Transverse colon (tissue), 4 donors: ENCODE measurements at places on chromosomes 5 and 9. TPM values are rescaled to one million over a fixed set of nuclear protein-coding genes. Genes with fewer than 3 reads are reported as not detected.

DNA sequence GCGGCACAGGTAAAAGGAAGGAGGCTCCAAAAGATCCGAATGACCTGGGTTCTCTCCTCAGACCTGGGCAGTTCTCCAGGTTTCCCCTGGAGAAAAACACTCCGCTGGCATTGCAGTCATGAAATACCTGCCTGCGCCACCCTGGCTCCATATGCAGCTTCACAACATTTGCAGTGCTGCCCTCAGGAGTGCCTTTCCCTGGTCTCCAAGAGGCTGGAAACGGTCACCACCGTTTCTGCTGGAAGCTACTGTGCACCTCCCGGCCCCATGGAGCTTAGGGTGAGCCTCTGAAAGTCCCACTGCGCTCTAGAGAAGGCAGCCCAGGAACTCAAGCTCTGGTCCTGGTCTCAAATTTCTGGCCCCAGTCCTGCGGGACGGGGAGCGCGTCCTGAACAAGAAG is 670 bp downstream of the UGT3A1 start:
- no peak for DNase-seq

GRCh38 chr5:97544678-97545077 is 361.6 kb upstream of the RIOK2 start:
- no peak for DNase-seq

The CDHR2 gene
- 120 TPM for total RNA-seq

- no peak for DNase-seq
Observed at GRCh38 chr9:136509549-136509948, 26.7 kb upstream of the SEC16A start.
